ENCODE measurements at places on chromosomes 3 and 15.
A peak's percentile ranks its signal among the peaks of the same experiment; 100 is the strongest.

GRCh38 chr3:74139648-74140047 is 474.8 kb downstream of the CNTN3 start:
- no peak for DNase-seq

DNA sequence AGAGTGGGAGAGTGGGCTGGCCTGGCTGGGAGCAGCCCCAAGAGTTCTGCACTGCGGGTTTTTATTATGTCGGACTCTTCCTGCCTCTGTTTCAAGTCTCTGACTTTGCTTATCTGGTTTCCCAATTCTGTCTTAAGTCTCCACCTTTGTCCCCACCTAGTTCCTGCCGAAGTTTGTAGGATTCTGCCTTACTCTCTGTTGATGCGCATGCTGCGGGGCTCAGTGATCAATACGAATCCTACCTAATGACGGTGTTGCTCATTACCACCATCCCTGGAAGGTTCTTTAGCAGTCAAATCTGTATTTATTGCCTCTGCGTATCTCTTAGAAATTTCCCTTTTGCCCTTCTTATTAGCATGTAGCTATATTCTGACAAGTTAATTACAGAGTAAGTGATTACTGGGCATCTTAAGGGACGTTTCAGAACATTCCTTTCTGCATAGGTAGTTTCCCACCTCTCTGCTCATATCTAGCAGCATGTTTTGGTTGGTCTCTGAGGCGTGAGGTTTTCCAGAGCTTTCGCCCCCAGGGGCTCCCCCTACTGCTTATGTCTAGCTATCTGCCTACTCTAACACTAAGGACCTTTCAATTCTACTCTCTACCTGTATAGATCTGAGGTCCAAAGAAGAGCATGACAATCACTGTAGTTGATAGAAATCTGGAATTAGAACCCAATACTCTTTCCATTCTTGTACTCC is 236.0 kb upstream of the EIF1B start:
- peak; percentile 42 for DNase-seq

- no peak for DNase-seq
These were observed 72.3 kb upstream of the ST3GAL6 start for GRCh38 chr3:98690876-98691275.

DNA sequence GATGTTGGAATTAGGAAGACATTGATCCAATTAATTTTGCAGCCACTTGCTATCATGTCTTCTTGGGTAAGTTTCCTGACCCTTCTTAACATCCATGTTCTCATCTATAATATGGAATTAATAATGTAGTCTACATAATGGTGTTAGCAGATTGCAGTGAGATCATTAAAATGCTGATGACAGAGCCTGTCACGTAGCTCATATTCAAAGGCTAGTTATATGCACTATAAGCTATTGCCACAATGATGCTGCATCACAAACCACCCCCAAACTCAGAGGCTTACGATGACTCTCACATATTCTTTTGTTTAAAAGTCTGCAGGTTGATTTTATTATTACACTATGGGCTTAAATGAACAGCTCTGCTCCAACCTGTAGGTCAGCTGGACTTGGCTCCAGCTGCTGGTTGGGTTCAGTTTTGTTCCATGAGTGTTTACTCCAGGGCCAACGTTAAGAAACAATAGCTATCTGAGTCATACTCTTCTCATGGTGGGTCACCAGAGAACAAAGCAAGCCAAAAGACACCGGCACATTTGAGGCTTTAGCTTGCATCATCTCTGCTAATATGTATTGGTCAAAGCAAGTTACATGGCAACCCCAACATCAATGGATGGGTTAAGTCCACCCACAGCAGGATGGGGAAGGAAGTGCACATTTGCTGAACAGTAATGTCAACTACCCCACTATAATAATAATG is 250.0 kb upstream of the SLCO3A1 start:
- DNase-seq, result no peak

GRCh38 chr15:48603123-48603500 is 42.4 kb downstream of the FBN1 start:
- DNase-seq, result no peak

GRCh38 chr3:59480486-59480995 is 430.7 kb upstream of the CFAP20DC start:
- DNase-seq, result no peak

DNA sequence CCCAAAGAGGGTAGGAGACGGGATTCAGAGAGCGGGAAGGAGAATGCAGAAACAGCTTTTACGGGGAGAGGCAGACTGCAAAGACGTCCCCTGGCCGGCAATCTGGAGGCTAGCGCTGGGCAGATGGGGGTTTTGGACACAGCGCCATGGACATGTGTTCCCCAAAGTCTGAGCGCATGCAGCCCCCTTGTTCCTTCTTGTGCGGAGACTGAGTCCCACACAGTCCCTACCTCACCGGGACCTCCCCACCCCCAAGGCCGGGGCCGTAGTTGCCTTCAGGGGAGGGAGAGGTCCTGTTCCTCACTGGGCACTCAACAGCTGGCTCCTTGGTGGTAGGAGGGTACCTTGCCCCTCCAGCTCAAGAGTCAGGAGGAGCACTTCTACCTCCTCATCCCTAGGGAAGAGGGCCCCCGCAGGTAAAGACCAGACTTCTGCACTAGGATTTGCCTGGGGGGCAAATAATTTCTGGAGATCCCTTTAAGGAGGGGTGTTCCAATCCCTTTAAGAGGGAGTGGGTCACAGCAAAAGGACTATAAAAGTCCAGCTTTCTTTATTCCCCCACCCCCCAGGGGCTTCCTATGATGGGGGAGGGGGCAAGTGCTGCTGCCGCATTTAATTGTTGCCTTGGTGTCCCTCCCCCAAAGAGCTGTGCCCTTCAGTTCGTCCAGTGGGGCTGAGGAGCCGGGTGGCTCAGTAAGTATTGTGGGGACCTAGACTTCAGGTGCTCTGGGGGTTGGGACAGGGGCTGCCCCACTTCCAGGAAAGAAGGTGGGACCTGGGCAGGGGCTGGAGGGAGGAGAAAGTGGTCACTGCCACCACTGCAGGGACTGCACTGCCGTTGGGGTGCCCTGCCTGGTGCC is 3.6 kb upstream of the BAHD1 start:
- DNase-seq, result no peak

GRCh38 chr3:59796456-59796855 is 746.6 kb upstream of the CFAP20DC start:
- DNase-seq, result no peak

GRCh38 chr3:20552605-20553275 is 366.7 kb upstream of the SGO1 start:
- no peak for DNase-seq

- DNase-seq, result no peak
These were observed at the start of gene PARP15 for GRCh38 chr3:122577409-122578031. Gene PARP15, plus strand, starts transcription at chr3:122577650. Its CDS starts 18 bp downstream, at chr3:122577668.

- DNase-seq, result no peak
These were observed 1013.6 kb downstream of the ROBO1 start for GRCh38 chr3:78754066-78754743.

DNA sequence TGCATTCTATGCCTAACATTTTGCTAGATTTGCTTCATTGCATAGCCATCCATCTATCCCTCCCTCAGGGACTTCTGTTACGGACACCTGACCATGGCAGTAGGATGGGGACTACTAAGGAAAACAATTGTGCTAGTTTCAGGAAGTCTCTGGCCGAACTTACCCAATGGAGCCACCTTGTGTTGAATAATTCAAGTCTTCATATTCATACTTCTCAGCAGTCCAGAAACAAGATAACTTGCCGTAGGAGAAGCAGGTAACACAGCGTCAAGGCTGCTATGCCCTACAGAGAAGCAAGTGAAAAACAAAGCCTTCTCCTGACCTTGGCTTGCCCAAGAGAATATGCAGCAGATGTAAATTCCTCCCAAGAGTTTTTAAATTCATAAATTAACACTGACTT is 685.3 kb downstream of the GRM7 start:
- DNase-seq, result no peak

GRCh38 chr3:98341758-98342157 is 11.9 kb upstream of the OR5K4 start:
- DNase-seq, result no peak

DNA sequence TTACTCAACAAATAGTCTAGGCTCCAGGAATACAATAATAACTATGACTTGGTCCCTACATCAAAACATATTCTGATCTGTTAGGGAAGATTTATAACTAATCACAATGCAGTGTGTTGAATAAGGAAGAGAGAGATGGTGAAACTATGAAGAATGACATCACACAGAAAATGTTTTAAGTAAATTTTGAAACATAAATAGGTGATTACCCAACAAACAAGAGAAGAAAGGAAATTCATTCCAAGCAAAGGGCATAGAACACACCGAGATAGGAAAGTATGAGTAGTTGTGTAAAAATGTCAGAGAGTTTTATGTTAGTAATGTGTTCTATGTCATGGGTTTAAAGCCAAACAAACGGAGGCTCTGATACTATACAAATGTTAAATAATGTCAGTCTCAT is 13.4 kb downstream of the SEC62 start:
- no peak for DNase-seq

GRCh38 chr3:49529567-49529966 is 24.7 kb upstream of the BSN start:
- no peak for DNase-seq

DNA sequence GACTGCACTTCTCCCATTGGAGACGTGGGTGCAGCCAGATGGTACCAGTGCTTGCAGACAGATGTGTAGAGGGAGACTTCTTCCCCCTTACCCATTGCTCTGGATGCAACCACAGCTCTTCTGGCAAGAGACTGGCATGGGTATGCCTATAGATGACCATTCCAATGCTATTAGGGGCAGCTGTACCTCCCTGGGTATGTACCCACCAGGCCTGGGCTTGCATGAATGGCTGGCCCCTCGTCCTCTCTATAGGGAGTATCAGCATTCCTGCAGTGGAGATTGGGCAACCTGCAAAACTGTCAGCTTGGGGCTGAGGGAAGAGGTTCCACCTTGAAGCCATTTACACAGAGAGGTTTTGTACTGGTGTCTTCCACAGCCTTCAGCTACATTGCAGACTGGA is 57.6 kb upstream of the FXR1 start:
- no peak for DNase-seq

GRCh38 chr15:63611177-63611576 is 14.0 kb downstream of the FBXL22 start:
- DNase-seq, result no peak

- DNase-seq, result no peak
These were observed 98.4 kb downstream of the GABRB3 start for GRCh38 chr15:26674467-26674866.

DNA sequence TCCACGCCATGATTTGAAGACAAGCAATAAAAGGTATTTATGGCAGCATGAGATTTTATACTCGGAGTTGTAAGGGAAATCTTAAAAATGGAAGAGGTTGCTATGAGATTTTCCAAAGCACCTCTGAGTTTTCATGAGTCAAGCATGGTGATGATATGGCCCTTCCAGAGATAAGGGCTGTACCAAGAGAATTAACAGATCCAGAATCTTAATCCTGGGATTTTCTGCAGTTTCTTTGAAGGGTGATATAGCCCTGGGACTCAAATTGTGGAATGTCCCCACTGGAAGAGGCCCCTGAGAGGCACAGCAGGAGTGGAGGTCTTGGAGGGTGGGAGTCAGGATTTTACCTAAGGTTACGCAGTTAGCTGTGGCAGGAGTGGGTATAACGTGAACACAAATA is 243.3 kb downstream of the ZNF621 start:
- DNase-seq, result no peak

GRCh38 chr3:186754006-186754405 is 29.4 kb upstream of the EIF4A2 start:
- no peak for DNase-seq

DNA sequence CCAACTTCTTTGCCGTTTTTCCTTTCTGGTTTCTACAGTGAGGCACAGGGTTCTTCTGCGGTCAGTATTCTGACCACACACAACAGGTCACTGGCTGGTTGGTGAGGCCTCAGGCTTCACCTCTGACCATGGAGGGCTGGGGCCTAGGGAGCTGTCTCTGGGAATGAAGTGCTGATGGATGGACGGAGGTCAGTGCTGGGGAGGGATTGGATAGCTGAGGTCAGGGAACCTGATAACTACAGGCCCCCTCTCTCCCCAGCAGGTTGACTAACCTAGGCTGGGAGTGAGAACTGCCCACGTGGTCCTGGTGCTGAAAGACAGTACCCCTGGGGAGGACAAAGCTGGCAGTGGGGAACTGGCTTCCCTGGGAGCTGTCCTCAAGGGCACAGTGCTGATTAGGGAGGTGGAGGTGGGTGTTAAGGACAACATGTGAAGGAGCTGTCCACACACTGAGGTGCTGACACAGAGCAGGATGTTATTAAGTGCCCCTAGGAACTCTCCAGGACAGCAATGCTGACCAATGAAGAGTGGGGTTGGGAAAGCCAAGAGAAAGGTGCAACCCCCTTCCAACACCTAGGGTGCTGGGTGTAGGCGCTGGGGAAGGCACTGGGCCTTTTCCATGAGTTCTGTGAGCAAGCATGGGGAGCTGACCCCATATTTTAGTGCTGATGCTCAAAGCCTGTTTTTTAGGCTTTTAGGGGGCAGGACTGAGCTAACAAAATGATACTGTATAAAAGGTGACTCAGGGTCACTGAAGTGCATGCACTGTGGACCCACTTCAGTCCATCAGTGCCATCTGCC is 45.2 kb downstream of the ATP2B2 start:
- peak; percentile 83 for DNase-seq

DNA sequence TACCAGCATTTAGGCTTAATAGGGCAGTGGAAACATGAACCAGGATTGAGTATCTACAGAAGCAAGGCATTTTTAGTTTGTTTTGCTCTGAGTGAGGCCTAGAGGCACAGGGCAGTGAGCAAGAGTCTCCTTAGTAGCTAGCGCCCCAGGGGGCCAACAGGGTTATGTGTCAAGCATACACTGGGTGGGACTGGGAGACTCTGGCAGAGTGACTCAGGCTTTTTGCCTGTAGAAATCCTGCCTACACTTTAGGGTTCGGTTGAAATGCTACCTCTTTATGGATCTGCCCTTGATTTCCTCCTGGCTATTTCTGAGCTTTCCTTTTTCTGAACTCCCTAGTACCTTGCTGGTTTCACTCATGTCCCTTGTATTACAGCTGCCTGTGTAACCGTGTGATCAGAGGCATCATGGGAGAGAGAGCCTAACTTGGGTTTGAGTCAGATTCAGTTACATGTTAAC is 72.2 kb downstream of the TOP2B start:
- DNase-seq, result no peak

DNA sequence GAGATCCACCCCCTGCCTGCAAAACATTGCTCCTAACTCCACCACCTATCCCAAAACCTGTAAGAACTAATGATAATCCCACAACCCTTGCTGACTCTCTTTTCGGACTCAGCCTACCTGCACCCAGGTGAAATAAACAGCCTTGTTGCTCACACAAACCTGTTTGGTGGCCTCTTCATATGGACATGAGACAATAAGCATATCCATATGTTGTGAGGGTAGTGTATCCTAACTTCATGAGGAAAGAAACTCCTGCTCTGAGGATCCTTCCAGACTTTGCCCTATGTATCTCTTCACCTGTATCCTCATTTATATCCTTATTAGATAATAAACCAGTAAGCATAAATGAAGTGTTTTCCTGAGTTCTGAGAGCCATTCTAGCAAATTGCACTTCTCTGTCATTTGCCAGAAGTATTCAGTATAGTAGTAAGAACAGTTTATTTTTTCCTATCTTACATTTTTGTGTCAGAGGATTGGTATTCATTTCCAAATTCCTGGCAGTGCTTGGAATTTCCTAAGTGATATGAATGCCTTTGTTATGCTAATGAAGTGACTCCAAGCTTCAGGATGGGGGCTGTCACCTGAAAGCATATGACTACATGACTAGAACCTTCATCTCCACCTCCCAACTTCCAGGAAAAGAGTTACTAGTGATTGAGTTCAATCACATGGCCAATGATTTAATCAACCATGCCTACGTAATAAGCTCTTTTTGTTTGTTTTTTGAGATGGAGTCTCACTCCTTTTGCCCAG is 30.2 kb downstream of the TTBK2 start:
- no peak for DNase-seq

- no peak for DNase-seq
These were observed 14.7 kb downstream of the PGBD4 start for GRCh38 chr15:34116620-34117019.

Data from mesothelial cell of epicardium (in vitro differentiated cells).